ENCODE measurements at places on chromosomes 2 and 18.
A peak's percentile ranks its signal among the peaks of the same experiment; 100 is the strongest.

DNA sequence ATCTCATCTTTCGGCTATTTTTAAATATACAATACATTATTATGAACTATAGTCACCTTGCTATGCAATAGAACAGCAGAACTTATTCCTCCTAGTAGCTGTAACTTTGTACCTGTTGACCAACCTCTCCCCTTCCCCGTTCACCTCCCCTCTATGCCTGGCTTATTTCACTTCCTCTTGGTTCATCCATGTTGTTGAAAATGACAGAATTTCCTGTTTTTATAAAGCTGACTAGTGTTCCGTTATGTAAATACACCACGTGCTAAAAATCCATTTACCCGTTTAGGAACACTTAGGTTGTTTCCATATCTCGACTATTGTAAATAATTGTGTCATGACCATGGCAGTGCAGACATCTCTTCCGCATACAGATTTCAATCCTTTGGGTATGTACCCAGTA lies 10.3 kb downstream of the ALPI start:
- no peak for DNase-seq

DNA sequence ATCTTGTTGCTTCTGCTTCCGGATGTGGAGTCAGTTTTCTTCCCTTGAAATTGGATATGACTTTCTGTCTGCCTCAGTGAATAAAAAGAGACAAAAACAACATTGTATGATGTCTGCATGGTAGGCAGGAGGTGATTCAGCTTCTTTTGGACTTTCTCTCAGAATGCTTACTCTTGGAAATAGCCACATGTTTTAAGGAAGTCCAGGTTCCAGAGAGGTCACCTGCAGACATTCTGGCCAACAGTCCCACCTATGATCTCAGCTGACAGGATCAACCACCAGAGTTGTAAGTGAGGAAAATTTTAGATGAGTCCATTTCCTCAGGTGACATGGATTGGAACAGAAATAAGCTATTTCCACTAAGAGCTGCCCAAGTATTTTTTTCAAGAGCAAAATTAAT lies 508.7 kb upstream of the FAM98A start:
- DNase-seq, result no peak

DNA sequence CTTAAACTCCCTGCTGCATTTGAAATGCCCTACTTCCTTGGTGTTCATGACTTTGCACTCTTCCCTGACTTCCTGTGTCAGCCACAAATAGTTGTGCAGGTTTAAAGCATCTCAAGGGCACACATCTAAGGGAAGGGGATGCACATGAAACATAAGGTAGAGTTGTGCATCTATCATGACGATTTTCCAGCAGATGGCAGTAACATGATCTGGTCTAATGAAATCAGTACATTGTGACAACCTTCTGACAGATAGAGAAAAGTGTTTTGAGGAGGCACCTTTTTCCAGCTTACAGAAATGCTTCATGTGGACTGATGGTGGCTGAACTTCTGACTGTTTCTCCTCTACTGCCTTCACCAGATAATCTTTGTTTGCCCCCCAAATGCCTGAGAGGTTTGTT lies 238.9 kb downstream of the XIRP2 start:
- DNase-seq, result no peak

GRCh38 chr2:222730366-222730999 lies 59.0 kb downstream of the MOGAT1 start:
- no peak for DNase-seq

DNA sequence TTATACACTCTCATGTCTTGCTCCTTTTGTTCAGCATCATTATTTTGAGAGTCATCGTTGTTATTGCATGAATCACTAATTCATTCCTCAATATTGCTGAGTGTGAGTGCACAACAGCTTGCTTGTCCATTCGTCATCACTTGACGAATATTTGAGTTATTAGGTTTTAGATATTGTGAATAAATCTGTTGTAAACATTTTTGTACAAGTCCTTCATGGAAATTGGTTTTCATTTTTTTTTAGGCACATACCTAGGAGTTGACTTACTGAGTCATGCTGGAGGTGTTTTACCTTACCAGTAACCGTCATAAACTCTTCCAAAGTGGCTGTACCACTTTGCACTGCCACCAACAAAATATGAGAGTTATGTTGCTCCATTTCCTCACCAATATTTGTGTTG lies 84.2 kb upstream of the NCK2 start:
- no peak for DNase-seq

DNA sequence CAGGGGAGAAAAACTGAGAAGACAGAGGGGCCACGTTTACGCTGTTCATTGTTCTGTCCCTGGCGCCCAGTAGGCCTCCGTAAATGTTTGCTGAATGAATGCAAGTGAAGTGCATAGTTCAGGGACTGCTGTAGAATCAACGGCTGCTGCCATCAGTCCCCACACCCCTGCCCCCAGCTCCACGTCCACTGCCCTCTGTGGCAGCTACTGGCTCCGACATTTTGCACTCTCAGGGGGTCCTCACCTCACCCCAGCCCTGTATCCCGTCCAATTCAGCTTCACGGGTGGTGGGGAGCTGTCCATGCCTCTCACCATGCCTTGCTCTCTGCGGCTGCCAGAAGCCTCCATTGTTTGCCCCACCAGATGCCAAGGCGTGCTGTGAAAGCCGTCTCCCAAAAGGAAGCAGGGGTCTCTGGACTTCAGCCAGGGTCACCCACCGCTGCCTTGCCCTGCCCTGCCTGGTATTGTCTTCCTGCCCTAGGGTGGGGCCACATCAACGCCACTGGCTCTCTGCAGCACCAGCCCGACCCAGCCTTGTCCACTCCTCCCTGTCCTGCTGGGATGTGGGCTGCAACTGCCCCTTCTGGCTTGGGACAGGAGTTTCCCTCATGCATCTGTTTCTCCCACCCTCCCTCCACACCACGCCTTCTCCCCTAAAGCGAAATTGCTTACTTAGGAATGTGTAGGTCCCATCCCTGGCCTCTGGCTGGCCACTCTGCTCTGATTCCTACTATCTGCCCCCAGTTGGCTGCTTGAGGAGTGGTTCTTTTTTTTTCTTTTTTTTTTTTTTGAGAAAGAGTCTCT lies 86.0 kb downstream of the RHOB start:
- DNase-seq, result no peak

- no peak for DNase-seq
Measured at GRCh38 chr2:189580241-189580651, 340 bp downstream of the SLC40A1 start.

GRCh38 chr2:31204783-31205182 lies 12.5 kb downstream of the CAPN14 start:
- DNase-seq, result no peak

- no peak for DNase-seq
Measured at GRCh38 chr18:48139431-48140347, 209.2 kb upstream of the SMAD2 start.

DNA sequence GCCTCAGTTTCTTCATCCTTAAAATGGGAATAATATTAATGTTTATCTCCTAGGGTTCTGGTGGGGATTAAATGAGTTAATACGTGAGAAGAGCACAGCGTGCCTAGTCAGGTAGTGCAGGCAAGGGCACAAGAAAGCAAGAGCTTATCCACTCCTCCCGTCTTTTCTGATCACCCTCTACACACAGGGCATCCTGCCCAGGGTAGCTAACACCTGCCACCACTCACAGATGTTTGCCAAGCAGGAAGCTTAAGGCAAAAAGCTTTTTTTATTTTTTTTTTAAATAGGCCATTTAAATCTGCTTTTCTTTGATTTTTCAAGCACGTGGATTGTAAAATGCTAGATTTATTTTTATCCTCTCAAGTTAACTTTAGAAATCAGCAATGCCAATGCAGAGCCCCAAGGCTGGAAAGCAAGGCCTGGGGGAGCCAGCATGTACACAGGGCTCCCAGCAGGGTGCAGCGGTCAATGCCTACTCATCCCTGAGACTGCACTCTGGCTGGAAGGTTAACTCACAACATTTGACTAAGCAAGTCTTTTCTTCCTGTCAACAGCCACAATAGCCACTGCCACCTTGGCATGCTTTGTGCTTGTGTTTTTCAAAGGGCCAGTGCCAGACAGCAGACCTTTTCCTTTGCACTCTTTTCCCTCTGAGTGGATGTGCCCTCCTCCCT lies 86.5 kb upstream of the ACAA2 start:
- DNase-seq, result no peak

DNA sequence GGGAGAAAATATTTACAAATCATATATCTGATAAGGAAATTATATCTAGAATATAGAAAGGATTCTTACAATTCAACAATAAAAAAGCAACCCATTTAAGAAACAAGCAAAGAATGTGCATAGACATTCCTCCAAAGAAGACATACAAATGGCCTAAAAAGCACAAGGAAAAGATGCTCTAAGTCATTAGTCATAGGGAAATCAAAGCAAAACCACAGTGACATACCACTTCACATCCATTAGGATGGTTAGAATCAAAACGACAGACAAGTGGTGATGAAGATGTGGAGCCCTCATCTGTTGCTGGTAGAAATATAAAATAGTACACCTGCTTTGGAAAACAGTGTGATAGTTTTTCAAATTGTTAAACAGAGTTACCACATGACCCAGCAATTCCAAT lies 48.2 kb downstream of the MAPRE2 start:
- DNase-seq, result no peak

- no peak for DNase-seq
Measured at GRCh38 chr2:72689579-72690195, 136.1 kb downstream of the EXOC6B start.

GRCh38 chr2:119682578-119682977 lies 3.6 kb downstream of the TMEM177 start:
- DNase-seq, result no peak

DNA sequence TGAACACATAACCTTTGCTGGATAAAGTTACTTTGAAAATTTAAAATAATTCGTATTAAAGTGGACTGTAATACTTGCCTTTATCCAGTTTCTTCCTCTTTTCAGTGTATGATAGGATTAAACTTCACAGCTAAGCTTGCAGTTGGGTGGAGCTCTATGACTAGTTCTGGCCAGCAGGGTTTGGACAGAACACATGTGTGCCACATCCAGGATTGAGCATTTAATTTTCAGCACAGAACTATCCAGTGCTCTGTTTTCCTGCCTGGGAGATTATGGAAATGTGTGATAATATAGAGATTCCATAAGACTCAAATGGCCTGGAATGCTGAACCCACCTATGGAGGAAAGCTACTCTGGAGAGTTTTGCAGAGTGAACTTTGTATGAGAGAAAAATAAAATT lies 200.2 kb downstream of the OSR1 start:
- DNase-seq, result no peak

- no peak for DNase-seq
Measured at GRCh38 chr18:13395577-13395976, 177.0 kb downstream of the LDLRAD4 start.

- no peak for DNase-seq
Measured at GRCh38 chr2:46814160-46814961, 101.2 kb downstream of the MCFD2 start.

GRCh38 chr2:1588051-1588977 lies 156.0 kb downstream of the PXDN start:
- no peak for DNase-seq

GRCh38 chr2:88187038-88187676 lies 17.0 kb downstream of the THNSL2 start:
- DNase-seq, result peak; percentile 16

DNA sequence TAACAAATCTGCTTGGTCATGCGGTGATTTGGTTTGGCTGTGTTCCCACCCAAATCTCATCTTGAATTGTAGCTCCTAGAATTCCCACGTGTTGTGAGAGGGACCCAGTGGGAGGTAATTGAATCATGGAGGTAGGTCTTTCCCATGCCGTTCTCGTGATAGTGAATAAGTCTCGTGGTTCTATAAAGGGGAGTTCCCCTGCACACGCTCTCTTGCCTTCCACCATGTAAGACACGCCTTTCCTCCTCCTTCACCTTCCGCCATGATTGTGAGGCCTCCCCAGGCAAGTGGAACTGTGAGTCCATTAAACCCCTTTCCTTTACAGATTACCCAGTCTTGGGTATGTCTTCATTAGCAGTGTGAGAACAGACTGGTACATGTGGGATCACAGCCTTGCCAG lies 36.7 kb downstream of the TRABD2A start:
- no peak for DNase-seq

DNA sequence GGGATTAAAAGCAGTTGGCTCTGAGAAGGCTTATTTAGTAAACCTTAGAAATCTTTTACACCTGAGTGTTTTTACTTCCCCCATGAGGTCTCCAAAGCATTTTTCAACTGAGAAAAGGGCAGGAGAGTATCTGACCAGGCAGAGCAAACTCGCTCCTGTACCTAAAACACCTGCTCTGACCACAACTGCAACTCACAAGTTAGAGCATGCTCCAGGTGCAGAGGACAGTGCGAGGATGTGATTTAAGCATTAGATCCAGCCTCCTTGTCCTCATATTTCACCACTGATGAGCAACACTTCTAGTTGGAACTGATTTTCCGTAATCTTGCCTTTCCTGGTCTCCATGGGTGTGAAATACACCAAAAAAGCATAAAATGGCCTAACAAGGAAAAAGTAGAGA lies 34.5 kb upstream of the TBC1D8 start:
- DNase-seq, result no peak

DNA sequence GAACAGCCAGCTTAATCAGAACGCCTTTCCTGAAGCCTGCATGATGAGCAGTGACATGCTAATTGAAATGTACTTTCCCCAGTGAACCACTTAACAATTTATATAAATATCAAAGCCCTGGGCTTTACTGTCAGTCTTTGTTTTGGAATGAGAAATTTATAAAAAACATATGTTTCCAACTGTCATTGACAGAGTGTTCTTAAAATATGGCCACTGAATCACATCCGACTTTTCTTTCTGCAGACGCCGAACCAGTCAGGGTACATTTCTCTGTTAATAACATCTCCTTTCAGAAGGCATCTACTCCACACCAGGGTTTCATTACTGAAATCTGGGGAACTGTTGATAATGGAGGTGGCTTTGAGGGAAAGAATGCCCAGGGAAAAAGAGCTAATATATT lies 343.7 kb downstream of the INSIG2 start:
- DNase-seq, result no peak

- no peak for DNase-seq
Measured at GRCh38 chr2:28394997-28395333, 2.3 kb downstream of the FOSL2 start.

GRCh38 chr2:52613064-52613463 lies 1154.5 kb upstream of the CHAC2 start:
- DNase-seq, result no peak

GRCh38 chr2:183935005-183935404 lies 663.3 kb upstream of the ZNF804A start:
- DNase-seq, result no peak

DNA sequence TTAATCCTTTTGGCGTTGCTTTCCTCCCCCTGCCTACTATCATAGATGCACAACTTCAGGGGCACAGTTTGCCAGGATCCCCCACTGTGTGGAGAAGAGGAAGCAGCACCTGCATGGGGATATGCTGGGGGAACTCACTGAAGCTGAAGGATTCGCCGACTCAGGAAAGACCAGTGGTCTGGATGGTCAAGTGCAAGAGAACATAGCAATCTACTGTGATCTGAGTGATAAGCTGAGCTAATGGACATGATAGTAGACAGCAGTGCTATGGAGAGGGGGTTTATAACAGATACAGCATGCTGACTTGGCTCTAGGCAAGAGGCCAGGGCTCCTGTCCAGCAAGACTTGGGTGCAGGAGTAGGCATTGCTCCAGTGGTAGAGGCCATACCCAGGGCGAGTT lies 124.4 kb upstream of the NRP2 start:
- DNase-seq, result no peak

- no peak for DNase-seq
Measured at GRCh38 chr2:228869636-228870264, 401.3 kb downstream of the PID1 start.

GRCh38 chr2:41989501-41990180 lies 58.2 kb upstream of the PKDCC start:
- DNase-seq, result no peak

All from stimulated activated CD4-positive, alpha-beta T cell treated with anti-CD3 and anti-CD28 coated beads, Interleukin-12 subunit alpha, Interleukin-12 subunit beta, amount 100 ng/mL, for 48 hours (primary cell).